ENCODE measurements at places on chromosomes 16 and 17. TPM values are rescaled to one million over a fixed set of nuclear protein-coding genes. Genes with fewer than 3 reads are reported as not detected.

- peak; percentile 98 for DNase-seq
Observed at GRCh38 chr17:50203604-50204345, 2.3 kb upstream of the COL1A1 start.

- DNase-seq: no peak
Observed at GRCh38 chr16:23175651-23176050, 6.9 kb upstream of the SCNN1G start.

DNA sequence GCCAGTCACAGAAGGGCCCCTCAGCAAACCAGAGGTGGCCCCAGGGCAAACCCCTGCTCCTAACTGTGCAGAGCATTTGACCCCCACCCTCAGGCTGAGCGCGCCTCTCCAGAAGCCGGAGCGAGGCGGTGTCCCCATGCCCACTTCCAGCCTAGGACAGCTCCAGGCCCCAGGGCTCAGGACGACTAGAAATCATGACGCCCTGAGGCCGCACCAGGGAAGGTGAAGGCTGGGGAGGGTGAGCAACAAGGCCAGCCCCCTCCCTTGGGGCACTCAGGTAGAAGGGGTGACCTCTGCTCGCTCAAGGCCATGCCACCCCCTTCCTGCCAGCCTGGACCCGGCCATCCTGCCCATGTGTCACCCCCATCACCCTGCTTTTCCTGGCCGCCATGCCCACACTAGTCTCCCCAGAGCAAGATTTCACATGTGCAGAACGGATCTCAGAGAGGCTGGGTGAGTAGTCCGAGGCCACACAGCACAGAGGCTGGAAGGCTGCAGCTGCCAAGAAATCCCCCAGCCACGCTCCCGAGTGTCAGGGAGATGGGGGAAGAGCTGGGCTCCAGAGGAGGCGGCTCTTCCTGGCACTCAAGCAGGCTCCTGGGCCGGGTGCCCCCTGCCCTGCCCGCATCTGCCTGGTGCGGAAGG is 2.1 kb upstream of the PVALEF start:
- no peak for DNase-seq

DNA sequence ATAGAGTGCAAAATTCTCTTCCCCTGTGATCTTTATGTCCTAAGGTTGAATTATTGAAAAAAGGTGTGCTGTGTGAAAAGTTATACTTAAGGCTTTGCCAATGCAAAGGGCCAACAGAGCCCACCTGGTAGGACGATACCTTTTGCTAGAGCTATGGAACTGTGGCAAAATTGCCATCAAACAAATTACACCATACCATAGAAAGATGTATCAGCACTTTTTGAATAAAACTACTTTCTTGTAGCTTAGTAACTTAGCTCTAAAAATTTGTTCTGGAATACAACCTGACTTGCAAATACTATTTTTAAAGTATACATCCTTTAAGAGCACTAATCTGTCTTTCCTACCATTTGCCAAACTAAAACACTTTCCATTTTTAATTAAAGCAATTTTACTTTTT is 147.2 kb upstream of the ERCC4 start:
- no peak for DNase-seq

SLC13A2 gene
- not detected for total RNA-seq

FBXO39 gene
- total RNA-seq: 0.59 TPM

GRCh38 chr17:76567634-76568432 is 17.8 kb downstream of the ST6GALNAC2 start:
- DNase-seq: peak; percentile 86

GRCh38 chr17:73969956-73970355 is 233.5 kb upstream of the RPL38 start:
- DNase-seq: no peak

KRTAP2-2 gene
- total RNA-seq: not detected

All from osteoblast (primary cell).